ENCODE measurements at places on chromosomes 2 and 18.

GRCh38 chr2:144498277-144498676 lies 21.6 kb downstream of the ZEB2 start:
- DNase-seq, result no peak

- DNase-seq, result no peak
Observed at GRCh38 chr2:64819361-64819760, 165.6 kb upstream of the SERTAD2 start.

GRCh38 chr2:178114462-178114861 lies 2.2 kb downstream of the RBM45 start:
- DNase-seq, result no peak

DNA sequence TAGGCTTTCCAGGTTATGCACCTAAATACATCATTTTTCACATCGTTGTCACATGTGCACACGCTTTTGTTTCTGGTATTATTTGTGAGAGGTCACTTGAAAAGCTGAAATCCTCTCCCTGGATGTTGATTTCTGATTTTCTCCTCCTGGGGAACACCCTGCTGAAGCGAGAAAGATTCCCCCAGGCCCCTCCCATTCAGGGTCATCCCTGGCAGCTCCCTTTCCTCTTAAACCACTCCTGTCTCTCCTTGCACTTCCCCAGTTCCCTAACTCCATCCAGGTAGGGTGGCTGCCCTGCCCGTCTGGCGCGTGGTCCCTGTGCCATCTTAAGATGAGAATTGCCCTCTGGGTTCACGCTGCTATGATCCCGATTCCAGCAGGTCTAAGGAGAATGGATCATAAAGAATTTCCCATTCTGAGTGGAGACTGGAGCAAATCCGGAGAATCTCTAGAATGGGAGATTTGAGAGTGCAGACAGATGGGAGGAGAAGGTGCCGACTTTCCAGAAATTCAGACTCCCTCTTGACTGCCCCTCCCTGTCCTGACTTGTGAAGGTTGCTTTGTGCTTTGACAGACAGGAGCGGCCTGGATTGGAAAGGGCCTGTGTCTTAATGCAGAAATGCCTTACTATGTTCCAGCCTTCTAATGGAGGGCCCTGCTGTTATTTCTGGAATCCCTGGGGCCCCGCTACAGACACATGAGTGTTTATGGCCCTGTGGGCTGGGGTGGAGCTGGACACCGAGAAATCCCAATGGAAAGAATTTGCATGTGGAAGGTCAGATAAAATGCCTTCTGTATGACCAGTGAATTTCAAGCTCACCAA lies 1.3 kb upstream of the YWHAQ start:
- DNase-seq, result no peak

DNA sequence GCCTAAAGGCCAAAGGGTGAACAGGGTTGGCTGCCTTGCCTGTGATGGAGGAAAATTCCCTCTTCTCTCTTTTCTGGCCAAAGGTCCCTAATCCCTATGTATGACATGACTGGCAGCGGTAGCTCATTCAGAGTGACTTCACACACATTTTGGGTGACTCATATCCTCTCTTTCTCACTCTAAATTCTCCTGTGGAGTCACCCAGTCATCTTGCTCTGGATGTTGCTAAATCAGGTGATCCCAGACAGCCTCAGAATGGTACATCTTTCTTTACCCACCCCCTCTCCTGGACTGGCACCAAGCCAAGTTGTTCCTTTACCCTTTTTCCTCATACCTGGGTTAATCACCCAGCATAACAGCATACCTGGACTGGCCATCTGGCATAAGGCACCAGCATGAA lies 77.2 kb downstream of the NEURL3 start:
- DNase-seq, result no peak

DNA sequence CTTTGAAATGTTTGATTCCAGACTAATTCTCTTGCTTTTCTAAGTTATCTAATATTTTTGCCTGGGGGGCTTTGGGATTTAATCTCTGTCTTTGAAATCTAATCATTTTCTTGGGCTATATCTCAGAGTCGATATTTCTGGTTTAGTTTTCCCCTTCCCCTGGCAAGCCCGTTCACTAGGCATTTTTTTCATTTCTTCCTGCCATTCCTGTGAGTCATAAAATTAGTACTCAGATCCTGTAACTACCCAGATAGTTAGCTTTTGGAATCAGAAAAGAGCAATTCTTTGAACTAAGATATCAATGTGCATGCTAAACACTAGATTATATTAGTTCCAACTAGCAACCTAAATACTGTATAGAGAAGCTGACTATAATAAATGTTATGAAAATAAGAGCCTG lies 29.4 kb upstream of the RNF149 start:
- DNase-seq, result no peak

DNA sequence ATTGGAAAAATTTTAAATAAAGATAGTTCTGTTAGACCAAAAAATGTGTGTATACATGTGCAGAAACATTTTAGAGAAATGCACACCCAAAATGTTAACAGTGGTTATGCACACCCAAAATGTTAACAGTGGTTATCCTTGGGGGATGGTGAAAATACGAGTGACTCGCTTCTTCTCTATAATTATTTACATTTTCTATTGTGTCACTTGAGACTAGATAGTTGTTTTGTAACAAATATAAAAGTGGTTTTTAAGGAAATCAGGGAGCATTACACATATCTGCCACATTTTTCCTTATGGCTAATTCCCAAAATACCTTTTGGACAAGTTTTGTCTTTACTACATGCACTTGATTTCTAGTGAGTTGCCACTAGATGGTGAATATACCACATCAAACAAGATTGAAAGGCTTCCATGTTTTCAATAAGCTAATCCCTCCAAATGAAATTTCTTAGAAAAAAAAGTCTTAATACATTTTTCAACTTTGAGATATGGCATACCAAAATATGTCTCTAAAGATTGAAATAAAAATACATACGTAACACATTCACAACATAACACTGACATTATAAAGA lies 9.0 kb upstream of the HIBCH start:
- no peak for DNase-seq

GRCh38 chr2:196954001-196954400 lies 27.5 kb upstream of the PGAP1 start:
- no peak for DNase-seq

DNA sequence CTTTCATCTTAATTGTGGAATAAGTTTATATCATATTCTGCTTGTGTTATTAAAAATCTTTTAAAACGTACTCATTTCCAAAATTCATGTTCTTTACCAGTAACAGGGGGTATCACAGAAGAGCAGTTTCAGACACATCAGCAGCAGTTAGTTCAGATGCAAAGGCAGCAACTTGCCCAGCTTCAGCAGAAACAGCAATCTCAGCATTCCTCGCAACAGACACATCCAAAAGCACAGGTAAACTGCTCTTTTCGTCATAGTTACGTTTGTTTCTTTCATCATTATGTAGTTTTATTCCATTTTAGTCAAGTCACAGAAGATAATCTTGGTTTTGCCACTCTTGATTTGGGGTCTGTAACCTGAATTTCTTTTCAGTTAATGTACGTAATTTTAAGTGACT lies 93.5 kb upstream of the KIF5C start:
- no peak for DNase-seq

Measured in colonic mucosa (tissue), 4 donors.